ENCODE measurements at places on chromosomes 5 and 9.
A peak's percentile ranks its signal among the peaks of the same experiment; 100 is the strongest.

DNA sequence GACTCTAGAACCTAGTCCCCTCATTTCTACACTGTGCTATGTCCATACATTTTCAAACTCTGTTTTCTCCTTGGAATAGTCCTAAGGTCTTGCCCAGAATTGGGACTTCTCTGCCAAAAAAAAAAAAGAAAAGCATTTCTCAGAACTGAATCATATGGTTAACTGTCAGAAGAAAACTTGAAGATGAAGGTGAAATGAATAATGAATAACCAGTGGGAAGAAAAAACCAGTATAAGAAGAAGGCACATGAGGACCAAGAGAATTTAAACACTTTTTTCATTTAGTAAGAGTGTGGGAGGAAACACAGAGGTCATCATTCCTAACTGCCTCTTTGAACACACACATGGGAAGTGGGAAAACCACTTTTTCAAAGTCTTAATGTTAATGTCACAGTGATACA lies 197.7 kb downstream of the PRELID2 start:
- peak; percentile 16 for DNase-seq

GRCh38 chr9:23412458-23412857 lies 413.6 kb downstream of the ELAVL2 start:
- no peak for DNase-seq

DNA sequence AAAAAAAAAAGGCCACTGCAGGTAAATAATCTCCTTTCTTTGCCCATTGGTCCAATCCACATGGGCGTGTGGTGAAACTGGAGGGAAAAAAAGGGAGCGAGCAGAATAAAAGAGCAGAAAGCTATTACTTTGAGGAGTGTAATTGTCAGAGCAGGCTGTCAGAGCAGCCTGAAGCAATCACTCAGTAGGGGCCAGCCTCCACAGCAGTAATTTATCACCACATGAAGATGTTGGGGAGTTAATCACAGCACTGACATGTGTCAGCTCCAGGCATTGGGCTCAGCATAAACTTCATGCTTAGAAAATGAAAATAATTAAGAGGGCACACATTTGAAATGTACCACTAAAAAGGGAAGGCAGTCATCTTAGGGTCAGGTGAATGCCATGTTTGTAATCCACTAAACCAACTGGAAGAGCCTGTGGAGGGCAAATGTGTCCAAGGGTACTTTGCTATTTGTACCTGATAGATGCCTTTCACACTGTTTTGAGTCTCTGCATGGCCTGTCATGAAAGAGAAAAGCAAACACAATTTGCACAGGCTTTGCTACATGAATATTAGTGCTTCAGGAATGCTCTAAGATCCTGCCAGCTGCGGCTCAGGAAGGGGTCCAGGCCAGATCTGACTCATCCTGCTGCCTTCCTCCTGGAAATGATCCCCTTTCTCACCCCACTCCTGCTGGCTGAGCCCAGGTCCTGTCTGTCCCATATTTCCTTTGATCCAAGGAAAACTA lies 2.9 kb upstream of the PTGER4 start:
- peak; percentile 91 for DNase-seq

- DNase-seq = no peak
These were observed 6.4 kb downstream of the SLC6A3 start for GRCh38 chr5:1438871-1439270.

DNA sequence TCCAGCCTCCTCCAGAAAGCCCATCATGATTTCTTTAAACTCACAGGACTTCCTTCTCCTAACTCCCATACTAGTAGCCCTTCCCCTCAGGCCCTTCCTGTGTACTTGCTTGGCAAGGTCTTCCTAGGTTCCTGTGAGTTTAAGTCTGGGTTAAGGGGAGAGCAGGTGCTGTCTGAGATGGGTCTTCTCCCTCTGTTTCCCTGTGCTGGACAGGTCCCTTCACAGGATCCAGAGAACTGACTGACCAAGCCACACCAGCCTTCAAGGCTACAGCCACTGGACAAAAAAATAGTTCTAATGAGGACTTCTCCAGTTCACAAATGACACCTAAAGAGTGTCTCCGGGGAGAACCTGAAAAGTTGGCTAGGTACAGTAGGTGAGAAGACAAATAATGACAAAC lies 29.5 kb upstream of the MYORG start:
- no peak for DNase-seq

DNA sequence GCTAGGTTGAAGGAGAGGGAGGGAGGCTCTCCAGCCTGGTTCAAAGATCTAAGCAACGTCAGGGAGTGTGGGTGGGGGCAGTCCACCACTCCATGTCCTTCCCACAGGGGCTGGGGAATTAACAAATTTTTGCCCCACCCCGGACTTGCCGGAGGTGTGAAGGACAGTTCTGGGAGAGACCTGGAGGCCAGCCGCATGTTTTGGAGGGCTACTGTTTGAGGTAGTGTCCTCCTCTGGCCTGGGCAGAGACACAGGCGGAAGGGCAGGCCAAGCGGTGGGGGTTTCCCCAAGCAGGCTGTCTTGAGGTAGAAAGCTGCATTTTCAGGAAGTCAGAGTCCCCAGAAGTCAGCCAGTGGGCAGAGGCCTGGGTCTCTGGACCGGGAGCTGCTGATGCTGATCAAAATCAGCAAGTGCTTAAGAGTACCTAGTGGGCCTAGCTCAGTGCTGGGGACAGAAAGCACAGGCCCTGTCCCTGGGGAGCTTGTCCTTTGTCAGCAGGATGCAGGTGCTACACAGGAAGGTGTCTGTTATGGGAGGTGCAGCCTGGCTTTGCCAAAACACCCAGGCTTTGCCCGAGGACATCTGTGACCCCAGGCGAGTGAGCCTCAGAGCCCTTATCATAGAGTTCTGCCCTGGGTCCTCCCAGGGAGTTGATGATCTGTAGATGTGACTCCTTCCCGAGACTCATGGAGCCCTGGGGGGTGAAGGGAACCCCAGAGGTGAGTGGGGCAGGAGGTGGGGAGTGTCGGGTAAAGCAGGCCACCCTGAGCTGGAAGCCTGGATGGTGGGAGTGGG lies 18.5 kb downstream of the JADE2 start:
- no peak for DNase-seq

GRCh38 chr5:36680066-36680465 lies 73.7 kb downstream of the SLC1A3 start:
- DNase-seq = no peak

- no peak for DNase-seq
These were observed 68.2 kb downstream of the KCNT1 start for GRCh38 chr9:135770203-135770535.

- DNase-seq = no peak
These were observed 108.0 kb downstream of the PPP2R2B start for GRCh38 chr5:146770546-146770945.

GRCh38 chr9:105712773-105713172 lies 18.4 kb downstream of the TMEM38B start:
- no peak for DNase-seq

- no peak for DNase-seq
These were observed 55.9 kb upstream of the NEURL1B start for GRCh38 chr5:172585114-172585513.

GRCh38 chr5:42429694-42430093 lies 6.5 kb downstream of the GHR start:
- no peak for DNase-seq

DNA sequence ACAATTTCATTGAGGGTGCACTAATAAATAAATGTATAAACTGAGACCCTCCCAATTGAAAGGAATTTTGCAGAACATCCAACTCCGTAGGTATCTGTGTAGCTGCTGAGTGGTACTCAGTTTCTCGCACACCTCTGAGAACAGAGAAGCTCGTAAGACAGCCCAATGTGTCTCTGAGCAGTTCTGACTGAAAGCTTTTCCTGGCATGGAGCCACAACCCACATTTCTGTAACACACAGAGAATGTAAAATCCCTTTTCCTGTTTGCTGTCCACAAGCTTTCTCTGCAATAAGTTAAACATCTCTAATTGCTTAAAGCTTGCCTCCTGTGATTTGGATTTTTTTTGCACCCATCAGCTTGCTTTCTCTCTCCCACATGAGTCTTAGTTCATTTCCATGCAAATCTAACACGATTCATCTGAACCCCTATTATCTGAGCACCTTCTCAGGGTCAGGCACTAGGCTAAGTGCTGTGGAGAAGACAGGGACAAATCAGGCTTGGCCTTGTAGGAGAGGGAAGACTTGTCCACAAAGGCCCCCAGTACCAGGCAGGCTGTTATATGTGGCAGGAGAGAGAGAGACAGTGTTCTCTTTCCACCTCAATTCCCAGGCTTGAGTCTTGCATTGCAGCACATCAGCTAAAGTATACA lies 44.2 kb upstream of the COL15A1 start:
- peak; percentile 77 for DNase-seq

DNA sequence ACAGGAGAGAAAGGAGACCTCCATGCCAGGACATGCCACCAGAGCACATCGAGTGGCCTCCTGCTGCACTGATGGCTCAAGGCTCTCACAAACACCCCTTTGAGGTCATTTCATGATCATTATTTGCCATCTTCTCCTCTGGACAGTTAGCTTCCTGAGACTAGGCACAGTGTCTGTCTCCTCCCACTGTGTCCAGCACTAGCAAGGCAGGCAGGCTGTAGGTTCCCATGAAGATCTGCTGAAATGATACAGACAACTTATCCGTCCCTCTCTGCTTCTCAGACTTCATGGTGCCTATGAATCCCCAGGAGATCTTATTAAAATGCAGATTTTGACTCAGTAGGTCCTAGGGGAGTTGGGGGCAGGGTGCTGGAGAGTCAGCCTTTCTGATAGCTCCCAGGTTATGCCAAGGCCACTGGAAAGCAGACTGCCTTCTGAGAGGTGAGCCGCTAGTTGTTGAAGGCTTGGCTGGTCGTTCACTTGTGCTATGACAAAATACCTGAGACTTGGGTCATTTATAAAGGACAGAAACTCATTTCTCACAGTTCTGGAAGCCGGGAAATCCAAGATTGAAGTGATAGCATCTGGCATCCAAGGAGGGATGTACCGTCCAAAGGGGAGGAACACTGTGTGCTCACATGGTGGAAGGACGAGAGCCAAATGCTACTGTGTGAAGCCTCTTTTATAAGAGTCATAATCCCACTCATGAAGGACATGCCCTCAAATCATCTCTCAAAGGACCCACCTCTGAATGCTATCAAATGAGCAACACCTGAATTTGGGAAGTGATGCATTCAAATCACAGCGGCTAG lies 183.4 kb downstream of the SPOCK1 start:
- no peak for DNase-seq

GRCh38 chr5:115439042-115439441 lies 105.5 kb downstream of the FEM1C start:
- DNase-seq = no peak

- no peak for DNase-seq
These were observed 49.3 kb downstream of the GADD45G start for GRCh38 chr9:89654025-89654662.

- peak; percentile 43 for DNase-seq
These were observed 45.1 kb upstream of the UGCG start for GRCh38 chr9:111851553-111851952.

GRCh38 chr5:96945144-96945897 lies 9.4 kb downstream of the LNPEP start:
- no peak for DNase-seq

Data from HCEC 1CT (cell line).